ENCODE measurements at places on chromosomes 1 and 21.
A peak's percentile ranks its signal among the peaks of the same experiment; 100 is the strongest.

GRCh38 chr1:244820131-244820530 is 15.3 kb upstream of the COX20 start:
- no peak for DNase-seq

GRCh38 chr1:67823615-67824014 is 9.7 kb downstream of the GNG12 start:
- no peak for DNase-seq

DNA sequence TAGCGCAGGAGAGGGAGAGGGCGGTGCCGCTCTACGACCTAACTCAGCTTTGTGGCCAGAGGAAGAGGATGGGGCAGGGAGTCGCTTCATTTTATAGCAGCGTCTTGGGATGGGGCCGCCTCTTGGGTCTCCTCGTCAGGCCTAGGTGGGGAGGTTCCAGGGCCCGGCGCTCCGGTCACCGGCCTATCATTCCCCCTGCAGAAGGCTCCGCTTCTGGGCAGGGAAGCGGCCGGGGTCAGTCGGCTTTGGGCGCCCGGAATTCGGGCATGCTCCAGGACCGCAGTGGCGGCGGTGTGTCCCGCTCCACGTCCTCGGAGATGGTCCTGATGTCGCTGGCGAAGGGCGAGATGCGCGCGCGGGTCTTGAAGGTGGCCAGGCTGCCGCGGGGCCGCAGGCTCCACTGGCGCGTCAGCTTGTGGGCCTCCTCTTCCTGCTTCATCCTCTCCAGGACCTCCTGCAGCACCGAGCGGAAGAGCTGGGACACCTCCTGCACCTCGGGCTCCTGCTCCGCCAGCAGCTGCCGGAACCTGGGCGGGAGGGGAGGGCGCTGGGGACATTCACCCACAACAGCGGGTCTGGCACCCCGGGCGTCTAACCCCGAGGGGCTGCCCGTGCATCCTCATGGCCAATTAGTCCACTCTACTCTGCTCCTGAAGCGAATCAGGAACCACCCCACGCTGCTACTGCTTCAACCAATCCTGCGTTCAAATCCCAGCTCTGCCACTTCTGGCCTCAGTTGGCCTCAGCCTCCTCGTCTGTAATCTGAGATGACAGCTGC is 13.0 kb downstream of the RD3 start:
- no peak for DNase-seq

DNA sequence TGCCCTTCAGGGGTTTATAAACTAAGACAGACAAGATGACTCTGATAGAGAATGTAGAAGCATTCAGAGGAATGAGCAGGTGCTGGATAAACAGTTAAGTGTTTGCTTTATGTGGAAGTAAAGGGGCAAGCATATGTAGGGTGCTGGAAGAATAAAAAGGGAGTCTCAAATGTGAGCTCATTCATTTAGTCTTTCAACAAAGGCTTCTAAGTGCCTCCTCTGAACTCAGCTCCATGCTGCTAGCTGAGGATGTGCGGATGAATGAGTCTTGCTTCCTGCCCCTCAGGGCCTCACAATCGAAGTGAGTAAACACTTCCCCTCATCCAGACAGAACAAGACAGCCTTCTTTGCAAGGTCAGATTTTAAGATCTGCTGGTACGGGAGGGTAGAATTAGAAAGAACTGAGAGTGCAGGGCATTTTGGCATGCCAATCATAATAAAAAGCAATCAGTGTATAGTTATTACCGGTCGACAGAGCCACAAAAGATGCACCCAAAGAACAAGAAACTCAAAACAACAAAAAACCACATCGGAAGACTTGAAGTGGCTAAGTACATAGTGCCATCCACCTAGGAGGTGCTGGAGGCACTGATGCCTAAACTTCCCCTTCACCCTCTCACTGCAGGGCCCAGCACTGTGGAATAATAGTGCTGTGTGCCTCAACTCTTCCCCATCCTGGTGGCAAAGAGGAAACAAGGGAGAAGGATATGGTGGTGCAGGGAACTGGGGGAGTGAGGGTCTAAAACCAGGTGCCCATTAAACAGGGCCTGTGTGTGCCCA is 69.8 kb downstream of the TNR start:
- peak; percentile 24 for DNase-seq

GRCh38 chr21:37684547-37684946 is 231.7 kb downstream of the KCNJ6 start:
- no peak for DNase-seq

Measured in midbrain (tissue), 1 donor.